ENCODE measurements at places on chromosomes 4 and X.

GRCh38 chr4:163110442-163110841, 56.2 kb downstream of the NAF1 start:
- DNase-seq: peak; percentile 10

- DNase-seq: no peak
Observed at GRCh38 chr4:113560579-113560978, 201.0 kb downstream of the CAMK2D start.

GRCh38 chrX:7801711-7802110, 41.3 kb upstream of the VCX start:
- DNase-seq: no peak

- DNase-seq: no peak
Observed at GRCh38 chrX:68428431-68428830, 4.9 kb downstream of the OPHN1 start.

GRCh38 chr4:46946919-46947536, 38.0 kb upstream of the COX7B2 start:
- DNase-seq: no peak

DNA sequence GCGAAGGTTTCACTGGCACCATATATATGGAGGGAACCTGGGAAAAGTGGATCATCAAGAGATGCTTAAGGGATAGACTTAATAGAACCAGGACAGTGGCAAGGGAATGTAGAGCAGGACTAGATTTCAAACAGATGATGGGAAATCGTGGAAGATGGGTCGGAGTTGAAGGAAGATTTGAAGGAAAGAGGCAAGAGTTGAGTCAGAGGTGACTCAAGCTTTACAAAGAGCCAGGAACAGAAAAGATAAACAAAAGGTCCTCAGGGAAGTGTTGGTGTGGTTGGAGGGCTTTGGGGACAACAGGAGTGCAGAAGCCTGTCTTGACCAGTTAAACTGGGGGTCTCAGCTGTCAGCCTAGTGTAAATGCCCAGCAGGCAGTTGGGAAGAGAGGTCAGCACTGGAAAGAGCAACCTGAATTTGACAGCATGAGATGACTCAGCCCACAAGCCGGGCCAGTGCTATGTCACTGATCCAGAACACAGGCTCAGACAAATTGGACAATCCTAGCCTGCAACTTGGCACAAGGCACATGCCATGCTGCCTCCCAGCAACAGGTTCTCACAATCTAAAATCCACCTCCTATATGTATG, 230.5 kb downstream of the IDS start:
- DNase-seq: no peak

GRCh38 chr4:158313566-158313965, 103.3 kb downstream of the TMEM144 start:
- no peak for DNase-seq

GRCh38 chr4:128757712-128758111, 51.8 kb upstream of the JADE1 start:
- DNase-seq: no peak

- DNase-seq: no peak
Observed at GRCh38 chrX:17440836-17441235, 65.8 kb downstream of the NHS start.

DNA sequence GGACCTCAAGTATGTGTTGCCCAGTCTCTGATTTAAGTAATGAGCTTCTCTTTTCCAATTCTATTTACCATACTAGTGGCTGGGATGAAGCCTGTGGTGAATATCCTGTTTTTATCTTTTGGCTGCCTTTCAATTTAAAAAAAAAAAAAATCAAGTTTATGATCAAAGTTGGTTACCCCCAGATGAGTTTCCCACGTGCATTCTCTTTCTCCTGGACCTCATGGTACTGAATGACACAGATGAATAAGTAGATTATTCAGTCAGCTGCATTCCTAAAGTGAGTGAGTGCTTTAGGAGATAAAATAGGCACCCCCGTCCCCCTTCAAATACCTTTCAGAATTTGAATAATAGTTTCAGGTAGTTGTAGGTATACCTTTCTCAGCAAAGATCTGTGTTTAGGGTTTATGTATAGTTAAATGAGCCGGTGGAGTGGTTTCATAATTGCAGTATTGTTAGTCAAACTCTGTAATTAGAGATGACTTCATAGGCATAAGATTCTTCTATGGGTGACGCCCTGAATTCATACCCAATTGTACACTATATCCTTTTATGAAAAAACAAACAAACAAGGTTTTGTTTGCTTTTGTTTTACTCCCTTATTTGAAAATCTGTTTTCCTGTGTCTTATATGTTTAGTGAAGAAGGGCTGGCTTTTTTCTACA, 41.9 kb downstream of the PLS3 start:
- DNase-seq: no peak

GRCh38 chrX:134244043-134244442, 7.1 kb downstream of the CCDC160 start:
- DNase-seq: no peak

DNA sequence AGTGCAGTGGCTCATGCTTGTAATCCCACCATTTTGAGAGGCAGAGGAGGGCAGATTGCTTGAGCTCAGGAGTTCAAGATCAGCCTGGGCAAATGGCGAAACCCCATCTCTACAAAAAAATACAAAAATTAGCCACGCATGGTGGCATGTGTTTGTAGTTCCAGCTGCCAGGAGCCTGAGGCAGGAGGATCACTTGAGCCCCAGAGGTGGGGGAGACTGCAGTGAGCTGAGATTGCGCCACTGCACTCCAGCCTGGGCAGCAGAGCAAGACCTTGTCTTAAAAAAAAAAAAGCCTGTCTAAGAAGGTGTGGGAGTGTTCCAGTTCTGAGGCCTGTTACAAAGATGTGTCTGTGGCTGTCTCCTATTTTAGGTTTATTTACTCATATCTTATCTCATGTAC, 38.0 kb downstream of the PI4K2B start:
- DNase-seq: no peak

DNA sequence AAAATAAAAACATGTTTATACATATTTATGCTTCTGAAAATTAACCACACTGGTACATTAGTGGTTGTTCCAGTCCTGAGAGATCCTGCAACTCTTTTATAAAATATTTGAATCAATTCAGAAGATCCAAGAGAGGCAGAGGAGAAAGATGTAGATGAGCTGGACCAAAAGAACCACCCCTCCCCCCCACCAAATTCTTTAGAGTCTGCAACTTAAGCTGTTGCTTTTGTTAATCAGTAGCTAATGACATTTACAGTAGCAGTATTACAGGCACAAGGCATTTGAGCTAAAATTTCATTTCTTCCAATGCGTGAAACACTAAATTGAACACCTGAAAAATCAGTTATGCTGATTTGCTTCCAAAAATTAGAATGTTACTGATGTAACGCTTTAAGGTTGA, 61.5 kb downstream of the PDK3 start:
- DNase-seq: no peak

GRCh38 chr4:137039370-137039769, 492.9 kb downstream of the PCDH18 start:
- DNase-seq: no peak

DNA sequence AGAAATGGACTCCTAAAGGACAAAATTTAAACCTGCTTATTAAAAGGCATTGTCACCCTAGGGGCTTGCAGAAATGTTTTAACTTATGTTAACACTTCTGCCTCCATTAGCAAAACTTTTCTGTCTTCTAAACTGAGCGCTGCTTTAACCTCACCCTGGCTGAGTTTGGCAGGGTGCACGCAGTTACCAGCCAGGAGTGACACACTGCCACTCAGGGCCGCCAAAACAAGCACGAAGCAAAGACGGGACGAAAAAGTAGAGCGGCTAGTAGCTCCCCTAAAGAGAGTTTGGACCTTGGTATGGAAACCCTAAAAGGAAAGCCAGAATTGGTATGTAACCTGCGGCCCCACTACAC, 23.8 kb upstream of the UVSSA start:
- no peak for DNase-seq

DNA sequence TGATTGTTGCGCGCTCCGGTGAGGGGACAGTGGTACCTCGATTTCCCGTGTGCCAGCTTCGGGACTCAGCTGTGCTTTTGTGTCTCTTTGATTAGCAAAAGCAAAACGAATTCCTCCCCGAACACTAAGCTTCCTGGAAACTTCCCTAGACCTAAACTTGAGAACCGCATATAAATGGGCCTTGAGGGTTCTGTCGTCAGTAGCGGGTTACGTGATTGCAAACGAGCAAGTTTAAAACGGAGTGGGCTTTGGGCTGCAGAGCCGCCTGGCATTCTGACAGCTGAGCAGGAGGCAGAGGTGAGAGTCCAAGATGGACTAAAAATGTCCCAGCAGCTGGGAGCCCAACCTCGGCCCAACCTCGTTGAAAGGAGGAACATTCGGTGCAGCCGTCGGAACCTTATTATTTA, 1.2 kb upstream of the TAPT1 start:
- DNase-seq: no peak

DNA sequence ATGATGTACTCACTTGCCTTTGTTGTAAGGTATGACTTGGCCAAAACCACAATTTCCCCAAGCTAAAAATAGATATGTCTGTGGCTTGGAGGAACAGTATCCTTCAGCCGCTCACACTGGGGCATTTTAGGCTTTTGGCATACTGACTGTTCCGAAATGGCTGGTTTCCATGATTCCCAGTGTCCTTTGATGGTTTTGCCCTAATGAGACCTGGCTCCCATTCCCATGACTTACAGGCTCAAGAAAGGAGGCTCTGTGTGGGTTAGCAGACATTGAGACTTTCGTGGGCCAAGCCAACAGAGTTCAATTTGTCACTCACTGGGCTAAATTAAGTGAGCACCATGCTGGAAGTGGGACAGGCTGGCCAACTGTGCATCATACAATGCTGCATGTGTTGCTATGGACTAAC, 150.6 kb downstream of the CEP135 start:
- no peak for DNase-seq

DNA sequence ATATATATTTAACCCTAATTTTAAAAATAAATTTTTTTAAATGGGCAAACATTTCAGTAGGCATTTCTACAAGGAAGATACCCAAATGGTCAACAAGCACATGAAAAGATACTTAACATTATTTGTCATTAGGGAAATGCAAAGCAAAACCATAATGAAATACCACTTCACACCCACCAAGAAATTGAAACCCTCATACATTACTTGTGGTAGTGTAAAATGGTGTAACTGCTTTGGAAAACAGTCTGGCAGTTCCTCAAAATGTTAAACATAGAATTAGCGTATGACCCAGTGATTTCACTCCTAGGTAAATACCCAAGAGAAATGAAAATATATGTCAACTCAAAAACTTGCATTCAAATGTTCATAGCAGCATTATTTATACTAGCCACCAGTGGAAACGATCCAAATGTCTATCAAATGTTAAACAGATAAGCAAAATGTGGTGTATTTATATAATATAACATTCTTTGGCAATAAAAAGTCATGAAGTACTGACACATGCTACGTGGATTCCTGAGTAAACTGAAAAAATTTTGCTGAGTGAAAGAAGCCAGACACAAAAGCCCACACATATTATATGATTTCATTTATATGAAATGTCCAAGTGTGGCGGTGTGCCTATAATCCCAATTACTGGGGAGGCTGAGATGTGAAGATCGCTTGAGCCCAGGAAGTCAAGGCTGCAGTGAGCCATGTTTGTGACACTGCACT, 16.6 kb downstream of the TRIM2 start:
- no peak for DNase-seq

DNA sequence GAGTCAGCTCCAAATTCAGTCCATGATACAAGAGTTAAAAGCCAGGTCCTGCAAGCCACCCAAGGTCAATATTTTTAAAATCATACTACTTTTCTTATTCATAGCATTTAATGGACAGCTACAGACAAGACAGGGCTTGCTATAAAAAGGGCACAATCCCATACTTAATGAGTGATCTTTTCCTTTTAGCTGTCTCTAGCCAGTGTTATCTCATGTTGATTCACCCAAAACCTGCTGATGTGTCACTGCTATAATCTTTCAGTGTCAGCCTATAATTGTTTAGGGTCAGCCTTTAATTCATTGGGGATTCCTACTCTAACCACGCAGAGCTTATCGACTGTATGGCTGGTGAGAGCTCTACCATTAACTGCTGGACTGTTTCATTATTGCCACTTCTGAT, 51.2 kb upstream of the HCCS start:
- no peak for DNase-seq

DNA sequence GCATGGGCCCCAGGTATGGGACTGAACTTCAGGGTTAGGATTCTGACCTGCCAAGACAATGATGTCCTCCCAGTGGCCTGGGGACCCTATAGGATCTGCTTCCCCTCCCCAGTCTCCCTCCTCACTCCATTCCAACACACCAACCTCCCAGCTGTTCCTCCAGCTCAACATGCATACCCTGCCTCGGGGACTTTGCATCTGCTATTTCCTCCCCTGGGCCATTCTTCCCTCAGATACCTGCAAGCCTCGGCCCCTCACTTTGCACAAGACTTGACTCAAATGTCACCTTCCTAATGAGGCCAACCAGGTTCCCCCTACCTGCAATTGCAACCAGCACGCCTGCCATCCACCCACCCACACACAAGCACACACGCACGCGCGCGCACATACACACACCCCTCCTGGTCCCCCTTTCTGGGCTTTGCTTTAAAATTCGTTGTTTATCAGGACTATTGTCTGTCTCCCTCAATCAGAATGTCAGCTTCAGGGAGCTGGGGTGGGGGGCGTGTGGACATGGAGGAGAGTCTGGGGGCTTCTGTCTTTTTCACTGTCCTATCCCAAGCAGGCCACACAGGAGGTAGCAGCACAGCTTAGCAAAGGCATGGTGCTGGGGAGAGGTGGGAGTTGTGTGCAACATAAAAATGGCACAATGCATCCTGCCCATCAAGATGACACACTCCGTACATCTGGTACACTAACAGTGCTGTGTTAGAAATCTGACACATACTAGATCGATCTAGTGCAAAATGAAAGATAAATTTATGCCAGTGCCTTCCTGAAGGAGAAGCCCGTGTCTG, 20.6 kb upstream of the PPP2R2C start:
- DNase-seq: no peak

GRCh38 chrX:123990602-123991001, 29.1 kb downstream of the STAG2 start:
- DNase-seq: no peak

DNA sequence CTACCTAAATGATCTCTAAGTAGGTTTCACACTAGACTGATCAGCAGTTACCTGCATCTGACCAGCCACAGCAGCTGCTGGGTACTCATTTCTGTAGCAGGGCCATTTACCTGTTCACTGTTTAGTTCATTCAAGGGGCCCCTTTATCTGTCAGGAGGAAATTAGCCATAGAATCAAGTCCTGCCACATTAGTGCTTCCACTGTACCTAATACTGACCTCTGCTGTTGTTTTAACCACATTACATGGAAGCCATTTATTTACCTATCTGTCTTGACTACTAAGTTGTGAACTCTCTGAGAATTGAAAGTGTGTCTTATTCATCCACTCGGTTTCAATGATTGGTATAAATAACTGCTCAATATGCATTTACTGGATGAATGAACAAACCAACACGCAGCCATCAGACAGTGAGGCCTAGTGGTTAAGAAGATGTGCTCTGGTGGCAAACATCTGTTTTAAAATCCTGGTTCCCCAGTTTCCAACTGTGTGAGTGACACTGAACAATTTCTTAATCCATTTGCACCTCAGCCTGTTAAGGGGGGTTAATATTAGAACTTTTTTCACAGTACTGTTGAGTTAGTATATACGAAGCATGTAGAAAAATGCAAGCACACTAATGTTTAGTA, 30.0 kb upstream of the ANXA5 start:
- peak; percentile 56 for DNase-seq

Measured in CD4-positive, CD25-positive, alpha-beta regulatory T cell (primary cell).